ENCODE measurements at places on chromosomes 13 and 19. TPM values are rescaled to one million over a fixed set of nuclear protein-coding genes. Genes with fewer than 3 reads are reported as not detected.

The TUBA3C gene
- total RNA-seq: not detected

The KLK12 gene
- not detected for total RNA-seq

GRCh38 chr13:106183410-106184065 lies 351.9 kb downstream of the EFNB2 start:
- DNase-seq: no peak

DNA sequence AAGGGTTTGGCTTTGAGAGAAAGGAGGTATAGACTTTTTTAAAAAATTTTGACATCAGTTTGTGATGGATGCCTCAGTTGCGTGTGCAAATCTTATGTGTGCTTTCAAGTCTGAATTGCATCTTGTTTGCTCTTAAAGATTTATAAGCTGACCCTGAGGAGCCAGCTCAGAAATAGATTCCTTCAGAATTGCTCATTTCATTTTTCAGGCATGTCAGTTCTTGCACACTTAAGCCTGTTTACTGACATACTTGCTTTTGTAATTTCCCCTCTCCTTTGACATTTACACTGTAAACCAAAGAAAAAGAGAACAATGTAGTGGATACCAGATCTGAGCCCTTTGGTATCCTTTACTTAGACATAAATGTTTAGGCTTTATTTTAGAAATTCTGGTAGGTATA lies 87.6 kb downstream of the RNF17 start:
- no peak for DNase-seq

DNA sequence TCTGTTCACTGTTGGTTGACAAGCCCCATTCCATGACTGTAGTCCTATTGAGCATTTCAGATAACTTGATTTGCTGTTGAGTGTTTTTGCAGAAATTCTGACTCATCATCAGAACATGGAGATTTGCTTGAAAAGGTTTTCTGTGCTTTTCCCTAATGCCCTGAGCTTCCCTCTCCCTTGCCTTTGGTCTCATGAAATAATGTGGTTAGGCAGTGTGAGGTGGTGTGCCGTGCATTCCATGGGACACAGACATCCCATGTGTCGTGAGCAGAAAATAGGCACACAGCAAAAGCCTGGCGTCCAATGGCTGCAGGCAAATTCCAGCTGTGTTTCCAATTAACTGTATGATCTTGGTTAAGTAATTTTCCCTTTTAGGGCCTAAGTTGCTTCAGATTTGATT lies 197.4 kb downstream of the DLEU7 start:
- no peak for DNase-seq
